NCI-H345 (cell line): ENCODE measurements at places on chromosomes 5 and 9.

DNA sequence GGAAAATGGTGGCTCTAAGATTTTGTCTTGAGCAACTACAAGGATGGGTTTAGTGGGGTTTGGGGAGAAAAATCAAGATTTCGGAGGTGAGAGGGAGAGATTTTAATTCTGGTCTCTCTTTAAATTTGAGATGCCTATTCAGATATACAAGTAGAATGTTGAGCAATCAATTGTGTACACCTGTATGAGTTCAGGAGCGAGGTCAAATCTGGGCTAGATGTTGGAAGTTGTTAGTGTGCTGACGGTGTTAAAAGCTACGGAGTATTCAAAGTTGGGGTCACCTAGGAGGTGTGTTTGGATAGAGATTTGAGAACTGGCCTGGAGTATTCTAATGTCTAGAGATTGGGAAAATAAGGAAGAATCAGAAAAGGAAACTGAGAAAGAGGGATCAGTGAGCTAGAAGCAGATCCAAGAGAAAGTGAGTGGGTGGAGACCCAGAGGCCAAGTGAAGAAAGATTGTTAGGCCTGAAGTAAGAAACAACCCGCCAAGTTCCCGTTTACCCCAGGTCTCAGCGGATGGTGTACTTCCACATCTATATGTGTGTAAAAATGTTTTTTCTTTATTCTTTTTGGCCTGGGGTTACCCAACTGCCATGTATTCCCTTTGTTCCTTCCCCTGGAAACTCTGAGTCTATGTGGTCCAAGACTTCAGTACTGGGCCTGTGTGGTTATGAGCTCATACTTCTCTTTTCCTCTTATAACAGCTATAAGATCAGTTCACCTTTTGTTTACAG, 11.9 kb upstream of the ARHGAP26 start:
- DNase-seq: no peak

DNA sequence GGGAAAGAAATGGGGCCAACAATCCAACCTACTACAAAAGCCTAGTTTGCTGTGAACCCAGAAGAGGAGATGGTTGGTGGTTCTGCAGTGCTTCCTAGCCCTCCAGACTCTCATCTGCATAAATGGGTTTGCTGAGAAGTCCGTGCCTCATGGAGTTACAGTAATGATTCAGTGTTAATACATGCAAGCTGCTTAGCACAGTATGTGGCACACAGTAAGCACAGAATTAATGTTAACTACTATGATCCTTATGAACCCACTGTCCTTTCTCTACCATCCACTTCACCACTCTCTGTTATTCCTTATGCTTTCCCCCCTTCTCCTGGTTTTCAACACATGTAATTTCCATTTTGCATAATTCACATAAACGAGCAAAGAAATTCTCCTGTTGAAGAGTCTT, 100.0 kb downstream of the ACTBL2 start:
- no peak for DNase-seq

GRCh38 chr9:80131627-80132026, 559.9 kb downstream of the TLE4 start:
- DNase-seq: no peak

- no peak for DNase-seq
Observed at GRCh38 chr9:109996936-109997580, 210.9 kb downstream of the C9orf152 start.

DNA sequence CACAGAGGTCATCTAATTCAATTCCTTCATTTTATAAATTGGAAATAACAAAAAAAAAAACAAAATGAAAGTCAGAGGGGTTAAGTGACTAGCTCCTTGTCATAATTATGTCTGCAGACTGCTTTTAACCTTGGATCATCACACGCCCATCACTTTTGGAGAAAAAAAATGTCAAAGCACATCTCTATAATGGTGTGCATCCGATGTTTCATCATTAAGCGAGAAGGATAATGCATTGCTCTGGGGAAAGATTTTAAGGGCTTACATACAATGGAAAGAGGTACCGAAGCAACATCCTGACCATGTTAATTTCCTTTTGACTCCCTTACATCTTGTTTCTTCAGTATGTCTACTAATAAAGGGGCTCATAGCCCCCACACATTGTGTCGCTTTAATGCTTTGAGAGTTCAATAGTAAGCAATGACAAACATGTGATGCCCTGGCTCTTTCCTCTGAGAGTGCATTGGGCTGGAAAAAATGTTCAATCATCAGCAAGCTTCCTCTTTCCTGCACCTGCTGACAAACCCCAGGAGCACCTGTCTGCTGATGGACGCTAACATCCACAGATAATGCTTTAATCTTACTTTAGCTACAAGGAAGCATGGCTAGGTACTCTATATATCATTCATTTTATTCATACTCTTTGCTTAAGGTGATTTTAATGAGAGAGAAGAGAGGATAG, 242.2 kb downstream of the SMARCA2 start:
- peak; percentile 73 for DNase-seq

DNA sequence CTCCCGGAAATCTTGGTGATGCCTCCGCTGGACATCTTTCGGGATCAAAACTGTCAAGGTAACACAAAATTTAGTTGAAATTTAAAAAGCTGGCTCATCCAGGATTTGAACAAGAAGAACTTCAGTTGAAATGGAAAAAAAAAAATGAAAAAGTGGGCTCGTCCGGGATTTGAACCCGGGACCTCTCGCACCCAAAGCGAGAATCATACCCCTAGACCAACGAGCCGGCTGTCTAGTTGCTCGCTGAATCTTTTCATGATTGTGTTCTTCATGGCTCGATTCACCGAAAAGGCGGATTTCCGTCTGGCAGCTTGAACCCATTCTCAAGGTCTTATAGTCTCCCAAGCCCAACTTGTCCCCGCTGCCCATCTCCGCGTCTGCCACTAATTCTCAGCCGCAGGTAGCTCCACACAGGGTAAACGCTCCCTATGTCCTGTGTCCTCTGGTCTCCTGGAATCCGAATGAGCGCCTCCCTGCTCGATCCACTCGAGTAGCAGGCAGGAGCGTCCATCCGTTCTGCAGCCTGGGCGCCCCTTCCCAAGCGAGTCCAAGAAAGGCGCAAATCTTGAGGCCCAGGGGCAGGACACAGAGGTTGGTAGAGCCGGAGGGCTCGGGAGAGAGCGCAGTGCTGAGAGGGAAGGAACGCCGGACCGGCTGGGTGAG, 16.2 kb downstream of the TRIM7 start:
- no peak for DNase-seq

DNA sequence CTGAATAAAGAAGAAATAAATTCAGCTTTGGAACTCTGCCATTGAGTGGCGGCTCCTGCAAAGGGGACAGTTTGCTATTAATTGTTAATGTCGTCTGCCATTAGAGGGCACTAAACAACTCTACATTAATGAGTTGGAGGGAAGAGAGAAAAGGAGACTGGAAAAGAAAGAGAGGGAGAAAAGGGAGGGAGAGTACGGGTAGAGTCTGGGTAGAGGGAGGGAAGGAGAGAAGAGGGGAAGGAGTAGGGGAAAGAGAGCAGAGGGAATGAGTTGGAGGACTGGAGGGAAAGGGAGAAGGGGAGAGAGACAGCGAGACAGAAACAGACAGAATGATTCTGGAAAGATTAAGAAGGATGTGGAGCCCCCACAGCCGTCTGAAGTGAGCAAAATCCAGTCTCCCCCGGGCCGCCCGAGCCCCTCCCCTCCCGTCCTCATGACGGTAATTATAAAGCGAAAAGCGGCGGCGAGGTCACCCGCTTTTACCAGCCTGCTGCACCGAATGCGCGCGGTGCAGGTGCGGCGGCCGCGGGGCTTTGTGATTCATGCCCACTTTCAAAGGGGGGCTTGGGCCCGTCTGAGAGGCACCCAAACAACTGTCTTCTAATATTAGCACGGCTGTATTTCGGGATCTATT, 1.9 kb upstream of the FST start:
- DNase-seq: peak; percentile 85

- DNase-seq: no peak
Observed at GRCh38 chr5:36033486-36033885, 33.2 kb downstream of the UGT3A2 start.

DNA sequence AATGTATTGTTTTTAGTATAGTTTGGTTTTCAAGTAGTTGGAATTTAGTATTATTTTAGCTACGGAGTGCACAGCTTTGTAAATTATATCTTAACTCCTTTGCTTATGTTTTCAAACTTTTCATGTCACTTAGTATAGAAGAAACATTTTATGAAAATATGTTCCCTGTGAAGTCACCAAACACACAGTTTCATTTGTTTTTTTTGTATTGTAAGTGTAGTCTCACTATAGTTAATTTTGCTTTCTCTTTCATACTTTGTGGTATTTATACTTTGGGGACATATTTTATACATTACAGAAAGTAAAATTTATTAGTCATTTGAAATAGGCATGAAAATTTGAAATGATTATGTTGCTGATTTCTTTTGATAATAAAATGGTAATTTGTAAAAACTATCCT, 5.0 kb downstream of the CHSY3 start:
- DNase-seq: no peak

DNA sequence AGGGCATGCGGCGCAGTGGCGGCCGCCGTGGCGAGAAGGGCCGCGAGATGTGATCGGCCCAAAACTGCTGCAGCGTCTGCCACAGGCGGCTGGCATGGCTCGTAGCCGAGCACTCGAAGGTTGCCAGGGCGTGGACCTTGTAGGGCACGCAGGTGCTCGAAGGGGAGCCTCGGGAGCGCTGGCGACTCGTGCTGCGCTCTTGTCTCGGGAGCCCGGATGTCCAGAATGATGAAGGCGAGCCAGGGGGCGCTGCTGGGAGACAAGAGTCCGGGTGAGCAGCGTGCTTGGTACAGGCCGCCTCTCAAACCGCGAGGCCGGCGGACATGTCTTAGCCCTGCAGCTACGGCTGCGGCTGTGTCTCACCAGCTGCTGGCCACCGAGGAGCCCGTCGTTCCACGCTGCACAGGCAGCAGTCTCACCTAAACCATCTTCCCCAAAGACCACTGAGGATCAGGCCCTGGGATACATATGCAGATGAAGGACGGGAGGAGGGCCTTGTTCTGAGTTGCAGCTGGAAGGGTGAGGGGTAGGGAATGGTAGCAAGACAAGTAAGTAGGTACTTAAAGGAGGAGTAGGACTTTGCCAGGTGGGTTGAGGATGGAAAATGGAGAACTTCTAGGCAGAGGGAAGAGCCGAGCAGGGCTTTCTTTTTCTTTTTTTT, 1.7 kb downstream of the CBY3 start:
- peak; percentile 88 for DNase-seq

GRCh38 chr5:138230981-138231589, 18.0 kb upstream of the CDC23 start:
- DNase-seq: peak; percentile 44

DNA sequence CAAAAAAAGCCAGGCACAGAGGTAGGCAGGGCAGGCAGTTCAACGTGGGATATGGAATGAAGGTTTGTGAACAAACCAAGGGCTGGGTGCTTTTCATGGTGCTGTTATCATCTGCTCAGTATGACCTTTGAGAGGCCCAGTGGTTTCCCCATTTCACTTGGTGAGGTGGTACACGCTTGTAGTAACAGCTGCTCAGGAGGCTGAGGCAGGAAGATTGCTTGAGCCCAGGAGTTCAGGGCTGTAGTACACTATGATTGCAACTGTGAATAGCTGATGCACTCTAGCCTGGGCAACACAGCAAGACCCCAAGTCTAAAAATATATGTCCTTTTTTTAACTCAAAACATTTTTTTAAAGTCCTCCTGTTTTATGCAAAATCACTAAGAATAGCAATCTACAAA, 174.8 kb downstream of the ENC1 start:
- DNase-seq: no peak

DNA sequence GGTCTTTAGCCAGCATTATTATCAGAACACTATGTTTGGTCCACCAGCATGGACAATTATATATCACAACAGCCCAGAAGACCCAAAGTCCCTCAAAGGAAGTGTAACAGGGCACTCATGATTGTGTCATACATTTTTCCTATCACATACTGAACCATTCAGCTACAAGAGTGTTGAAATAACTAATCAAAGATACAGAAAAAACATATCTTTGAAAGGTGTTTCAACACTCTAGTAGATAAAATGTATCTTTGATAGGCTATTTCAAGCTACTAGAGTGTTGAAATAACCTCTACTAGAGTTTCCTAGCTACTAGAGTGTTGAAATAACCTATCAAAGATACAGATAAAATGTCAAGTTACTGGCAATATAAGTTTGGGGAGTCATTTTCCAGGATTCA, 545.0 kb downstream of the PRR16 start:
- no peak for DNase-seq

DNA sequence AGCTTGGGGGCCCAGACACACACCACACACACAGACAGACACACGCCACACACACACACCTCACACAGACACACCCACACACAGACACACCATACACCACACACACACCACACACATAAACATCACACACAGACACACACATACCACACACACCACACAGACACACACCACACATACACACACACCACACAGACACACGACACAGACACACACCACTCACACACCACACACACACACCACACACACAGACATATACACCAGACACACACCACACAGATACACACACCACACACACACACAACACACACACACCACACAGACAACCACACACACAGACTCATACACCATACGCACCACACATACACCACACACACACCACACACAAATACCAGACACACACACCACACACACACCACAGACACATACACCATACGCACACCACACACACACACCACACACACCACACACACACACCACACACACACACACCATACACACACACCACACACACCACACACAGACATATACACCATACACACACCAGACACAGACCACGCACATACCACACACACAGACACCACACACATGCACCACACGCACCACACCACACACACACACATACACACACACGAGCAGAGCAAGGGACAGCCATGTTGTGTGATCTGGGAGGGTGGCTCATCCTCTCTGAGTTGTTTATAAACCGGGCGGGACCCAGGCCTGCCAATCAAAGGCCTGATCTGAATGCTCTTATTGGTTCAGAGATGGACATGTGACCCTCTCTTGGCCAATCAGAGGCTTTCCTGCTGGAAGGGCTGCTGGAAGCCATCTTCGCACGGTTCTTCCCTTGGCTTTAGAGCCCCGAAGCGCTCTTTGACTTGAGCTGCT, 148.3 kb downstream of the GAPVD1 start:
- peak; percentile 34 for DNase-seq

DNA sequence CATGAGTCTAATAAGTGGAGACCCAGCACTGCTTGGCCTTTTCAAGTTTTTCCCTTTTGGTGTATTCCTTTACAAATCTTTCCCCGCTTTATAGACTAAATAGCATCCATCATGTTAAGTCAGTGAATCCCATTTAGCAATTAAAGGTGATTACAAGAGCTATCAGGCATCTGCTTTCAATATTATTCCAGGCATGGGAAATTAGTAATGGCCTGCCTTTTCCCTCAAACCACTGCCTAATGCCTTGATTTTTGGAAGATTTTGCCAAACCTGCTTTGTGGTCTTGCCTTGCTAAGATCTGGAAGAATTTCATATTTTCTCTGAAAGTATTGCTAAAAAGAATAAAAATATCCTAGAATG, 102.8 kb upstream of the GNA14 start:
- DNase-seq: no peak

DNA sequence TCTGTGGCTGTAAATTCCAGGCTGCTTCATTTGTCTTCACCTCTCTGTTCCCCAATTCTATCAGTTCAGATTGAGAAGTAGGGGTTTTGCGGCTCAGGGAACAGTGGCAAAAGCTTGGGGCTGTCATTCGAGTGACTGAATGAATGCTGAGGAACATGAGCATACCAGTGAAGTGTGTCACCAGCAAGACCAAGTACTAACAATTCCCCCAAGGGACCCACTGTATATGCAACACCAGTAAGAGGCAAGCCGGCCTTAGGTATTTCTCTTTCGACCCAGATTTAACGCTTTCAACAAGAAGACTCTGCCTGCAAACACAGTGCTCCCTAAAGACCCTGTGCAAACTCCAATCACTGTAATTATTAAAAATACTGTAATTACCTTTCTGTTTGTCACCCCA, 25.8 kb downstream of the KLHL3 start:
- no peak for DNase-seq

- no peak for DNase-seq
Observed at GRCh38 chr9:93572636-93573515, 3.5 kb upstream of the PHF2 start.
